ENCODE measurements at places on chromosomes 4 and X.

DNA sequence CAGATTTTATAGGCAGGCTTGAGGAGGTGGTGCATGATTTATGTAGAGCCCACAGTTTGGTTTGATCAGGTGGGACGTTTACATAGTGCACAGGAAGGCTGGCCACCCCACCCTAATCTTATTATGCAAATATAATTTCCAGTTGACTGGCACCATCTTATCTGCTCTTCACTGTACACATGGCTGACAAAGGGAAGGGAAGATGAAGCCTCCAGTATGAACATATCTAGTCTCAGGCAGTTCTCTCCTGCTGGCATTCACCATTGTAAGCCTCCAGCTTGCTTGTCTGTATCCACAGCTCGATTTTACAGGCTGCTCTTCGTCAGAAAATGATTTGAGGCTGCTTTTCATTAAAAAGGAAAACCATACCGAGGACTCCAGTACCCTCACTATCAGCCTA lies 278.3 kb downstream of the TECRL start:
- DNase-seq = no peak

DNA sequence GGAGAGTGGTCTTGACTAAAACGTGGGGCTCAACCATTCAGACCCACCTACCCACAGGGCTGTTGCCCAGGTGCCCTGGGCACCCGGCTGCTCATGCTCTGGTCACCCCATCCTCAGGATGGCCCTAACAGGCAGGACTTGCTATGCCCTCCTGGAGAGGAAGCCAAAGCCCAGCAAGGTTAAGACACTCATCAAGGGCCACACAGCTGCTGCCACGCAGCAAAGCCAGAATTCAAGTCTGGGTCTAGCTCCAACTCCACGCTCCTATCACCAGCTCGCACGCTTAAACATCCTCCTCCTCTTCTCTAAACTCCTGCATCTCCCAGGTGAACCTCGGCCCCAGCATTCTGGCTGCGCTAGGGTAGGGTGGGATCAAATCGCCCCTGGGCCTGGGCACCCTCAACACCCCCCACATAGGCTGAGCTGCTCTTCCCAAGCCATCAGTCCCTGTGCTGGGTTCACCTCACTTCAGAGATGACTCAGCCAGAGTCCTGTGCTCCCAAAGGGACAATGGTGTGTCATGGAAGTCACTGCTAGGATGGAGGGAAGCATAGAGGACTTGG lies 54.1 kb downstream of the PPP2R2C start:
- no peak for DNase-seq

DNA sequence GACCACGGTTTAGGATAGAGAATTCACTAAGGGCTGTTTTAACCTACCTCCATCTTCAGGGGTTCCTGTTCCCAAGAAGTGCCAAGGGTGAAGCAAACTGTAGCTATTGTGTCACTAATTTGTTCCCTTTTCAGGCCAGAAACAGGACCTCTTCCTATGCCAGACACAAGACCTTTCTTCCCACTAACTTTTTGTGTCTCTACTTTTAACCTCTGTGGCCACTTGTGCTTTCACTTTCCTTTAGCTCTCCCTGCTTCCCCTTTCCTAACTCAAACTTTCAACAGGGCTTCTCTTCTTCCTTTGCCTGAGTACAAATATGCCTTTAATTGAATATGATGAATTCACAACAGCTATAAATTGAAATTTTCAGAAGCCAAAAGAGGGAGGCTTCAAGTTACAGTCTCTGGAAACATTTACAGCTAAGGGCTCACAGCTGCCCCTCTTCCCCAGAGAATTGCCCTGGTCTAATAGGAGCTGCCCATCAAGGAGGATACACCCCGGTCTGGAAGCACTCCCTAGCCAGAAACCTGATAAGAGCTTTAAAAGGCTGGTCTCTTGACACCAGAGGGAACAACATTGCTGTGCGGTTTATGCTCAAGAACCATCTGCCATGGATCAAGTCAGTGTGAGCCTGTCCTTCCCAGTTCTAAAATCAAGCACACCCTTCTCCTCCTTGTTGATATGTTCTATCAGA lies 61.7 kb upstream of the PLS3 start:
- no peak for DNase-seq

- no peak for DNase-seq
These were observed 51.9 kb downstream of the PHKA2 start for GRCh38 chrX:18931972-18932371.

GRCh38 chr4:172096786-172097185 lies 283.6 kb downstream of the GALNTL6 start:
- no peak for DNase-seq

GRCh38 chr4:108954880-108955279 lies 192.0 kb upstream of the ETNPPL start:
- DNase-seq = no peak

DNA sequence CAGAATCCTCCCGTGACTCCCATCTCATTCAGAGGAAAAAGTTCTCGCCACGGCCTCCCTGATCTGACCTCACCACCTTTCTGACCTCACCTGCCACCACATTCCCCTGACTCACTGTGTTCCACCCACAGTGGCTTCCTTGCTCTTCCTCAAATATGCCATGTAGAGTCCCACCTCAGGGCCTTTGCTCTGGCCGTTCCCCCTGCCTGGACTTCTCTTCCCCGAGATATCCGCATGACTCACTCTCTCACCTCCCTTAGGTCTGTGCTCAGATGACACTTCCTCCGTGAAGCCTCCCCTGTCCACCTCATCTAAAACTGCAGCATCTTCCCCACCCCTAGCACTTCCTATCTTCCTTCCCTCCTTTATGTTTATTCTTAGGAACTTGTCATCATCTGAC lies 7.2 kb upstream of the TSPYL2 start:
- DNase-seq = no peak

GRCh38 chr4:88457307-88458103 lies 586 bp downstream of the HERC5 start:
- no peak for DNase-seq

DNA sequence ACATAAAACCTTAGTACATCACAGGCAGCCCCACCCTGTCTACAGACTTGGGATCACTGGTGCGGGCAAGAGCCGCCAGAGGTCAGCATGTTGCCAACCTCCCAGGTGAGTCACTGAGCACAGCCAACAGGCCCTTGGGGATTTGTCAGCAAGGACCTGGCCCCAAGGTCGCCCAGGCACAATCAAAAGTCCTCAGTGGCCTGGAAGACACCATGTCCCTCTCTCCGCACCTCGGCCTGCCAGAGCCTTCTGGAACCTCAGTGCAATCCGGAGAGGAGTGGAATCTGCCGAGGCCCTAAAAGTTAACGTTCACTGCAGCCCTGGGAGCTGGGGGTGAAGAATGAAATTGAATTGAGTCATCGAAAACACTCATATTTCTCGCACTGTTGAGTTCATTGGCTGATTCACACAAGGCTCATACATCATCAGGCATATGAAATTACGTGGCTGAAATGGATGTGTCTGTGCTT lies 74.3 kb downstream of the WFS1 start:
- no peak for DNase-seq

DNA sequence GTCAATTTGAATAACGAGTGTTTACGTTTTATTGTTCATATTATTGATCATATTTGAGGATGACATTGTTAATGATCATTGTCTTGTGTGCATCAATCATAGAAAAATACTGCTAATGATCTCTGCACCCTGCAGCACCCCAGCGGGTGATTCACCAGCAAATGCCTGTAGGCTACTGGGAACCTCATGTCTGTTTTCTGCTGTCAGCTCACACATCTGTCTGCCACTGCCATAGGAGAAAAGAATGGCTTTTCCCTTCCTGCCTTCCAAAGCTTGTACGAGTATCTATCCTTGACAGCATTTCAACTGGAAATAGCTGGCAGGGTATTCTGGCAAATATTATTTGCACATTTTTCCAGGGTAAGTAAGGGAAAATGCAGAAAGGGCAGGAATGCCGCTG lies 272.1 kb upstream of the TRAM1L1 start:
- no peak for DNase-seq

DNA sequence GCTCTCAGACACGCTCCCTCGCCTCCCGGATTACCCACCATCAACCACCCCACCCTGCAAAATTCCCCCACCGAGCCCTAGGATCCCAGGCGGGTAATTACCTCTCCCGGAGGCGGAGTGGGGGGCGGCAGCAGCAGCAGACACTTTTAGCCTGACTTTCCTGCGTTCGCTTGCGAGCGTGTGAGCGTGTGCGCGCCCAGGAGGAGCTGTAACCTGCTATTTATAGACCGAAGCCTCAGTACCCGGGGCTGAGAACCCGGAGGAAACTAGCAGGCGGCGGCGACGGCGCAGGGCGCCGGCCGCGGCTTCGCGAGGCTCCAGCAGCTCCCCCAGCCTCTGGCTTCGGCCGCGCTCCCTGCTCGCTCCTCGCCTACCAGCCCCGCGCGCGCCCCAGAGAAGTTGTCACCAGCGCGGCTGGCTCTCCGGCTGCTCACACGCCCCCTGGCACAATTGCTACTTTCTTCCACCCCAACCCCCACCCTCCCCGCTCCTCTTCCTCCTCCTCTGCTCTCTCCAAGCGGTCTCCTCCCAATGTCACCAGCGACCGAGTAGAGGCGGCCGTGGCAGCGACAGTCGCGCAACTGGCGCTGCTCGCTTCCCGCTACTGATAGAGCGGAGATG lies at the start of gene INPP4B:
INPP4B (minus strand) TSS at position 194 of the 621 bp plus-strand sequence.
- DNase-seq = peak; percentile 21

- DNase-seq = peak; percentile 37
These were observed 108.0 kb downstream of the TMEM131L start for GRCh38 chr4:153573881-153574802.

DNA sequence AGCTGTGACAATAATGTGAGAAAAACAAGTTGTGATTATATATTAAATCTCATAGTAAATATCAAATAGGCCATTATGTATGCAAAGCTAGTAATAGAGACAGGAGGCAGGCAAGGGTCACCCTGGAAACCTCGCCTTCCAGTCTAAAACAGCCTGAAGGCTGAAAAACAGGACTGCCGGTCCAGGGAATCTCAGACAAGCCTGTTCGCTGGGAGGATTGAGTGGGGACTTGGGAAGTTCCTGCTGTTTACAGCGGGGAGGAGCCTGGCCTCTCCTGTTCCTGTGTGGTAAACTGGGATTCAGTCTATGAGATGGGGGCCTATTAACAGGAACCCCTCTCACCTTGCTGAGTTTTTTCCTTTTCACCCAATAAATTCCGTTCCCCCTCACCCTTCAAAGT lies 2317.3 kb downstream of the PCDH7 start:
- no peak for DNase-seq

DNA sequence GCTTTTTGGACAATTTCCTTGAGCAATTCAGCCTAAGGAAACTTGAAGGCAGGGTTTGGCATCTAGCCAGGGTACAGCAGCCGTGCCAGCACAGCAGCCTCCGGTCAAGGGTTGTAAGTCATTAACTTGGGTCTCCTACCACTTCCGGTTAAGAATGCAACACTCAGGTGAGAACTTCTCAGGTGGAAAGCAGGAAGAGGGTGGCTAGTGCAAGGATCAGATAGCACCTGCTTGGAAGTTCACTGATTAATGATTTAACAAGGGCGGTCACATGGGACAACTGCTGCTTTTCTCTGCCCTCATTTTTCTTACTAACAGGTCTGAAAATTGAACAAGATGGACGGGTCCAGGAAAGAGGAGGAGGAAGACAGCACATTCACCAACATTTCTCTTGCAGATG lies 30.1 kb upstream of the SCOC start:
- DNase-seq = no peak

GRCh38 chr4:2691952-2692435 lies 64.1 kb downstream of the TNIP2 start:
- no peak for DNase-seq

GRCh38 chr4:126794363-126794762 lies 838.4 kb upstream of the INTU start:
- no peak for DNase-seq

- DNase-seq = no peak
These were observed 131.8 kb upstream of the VCX start for GRCh38 chrX:7711167-7711566.

DNA sequence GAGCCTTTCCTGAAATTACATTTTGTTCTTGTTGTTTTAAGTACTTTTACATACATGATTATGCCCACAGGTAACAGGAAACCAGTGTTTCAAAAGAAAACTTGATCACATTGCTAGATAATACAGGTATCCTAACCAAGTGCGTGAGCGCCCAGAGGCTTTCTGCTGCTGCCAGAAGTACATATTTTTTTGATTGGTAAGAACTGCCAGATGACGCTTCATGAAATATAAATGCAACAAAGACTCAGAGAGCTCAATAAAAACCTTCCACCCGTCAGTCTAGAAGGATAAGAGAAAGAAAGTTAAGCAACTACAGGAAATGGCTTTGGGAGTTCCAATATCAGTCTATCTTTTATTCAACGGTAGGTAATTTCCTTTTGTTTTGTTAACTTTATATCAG lies at the start of gene EPGN:
EPGN (plus strand) TSS at position 256 of the 400 bp plus-strand sequence; CDS start at position 320, 64 bp downstream.
- no peak for DNase-seq

DNA sequence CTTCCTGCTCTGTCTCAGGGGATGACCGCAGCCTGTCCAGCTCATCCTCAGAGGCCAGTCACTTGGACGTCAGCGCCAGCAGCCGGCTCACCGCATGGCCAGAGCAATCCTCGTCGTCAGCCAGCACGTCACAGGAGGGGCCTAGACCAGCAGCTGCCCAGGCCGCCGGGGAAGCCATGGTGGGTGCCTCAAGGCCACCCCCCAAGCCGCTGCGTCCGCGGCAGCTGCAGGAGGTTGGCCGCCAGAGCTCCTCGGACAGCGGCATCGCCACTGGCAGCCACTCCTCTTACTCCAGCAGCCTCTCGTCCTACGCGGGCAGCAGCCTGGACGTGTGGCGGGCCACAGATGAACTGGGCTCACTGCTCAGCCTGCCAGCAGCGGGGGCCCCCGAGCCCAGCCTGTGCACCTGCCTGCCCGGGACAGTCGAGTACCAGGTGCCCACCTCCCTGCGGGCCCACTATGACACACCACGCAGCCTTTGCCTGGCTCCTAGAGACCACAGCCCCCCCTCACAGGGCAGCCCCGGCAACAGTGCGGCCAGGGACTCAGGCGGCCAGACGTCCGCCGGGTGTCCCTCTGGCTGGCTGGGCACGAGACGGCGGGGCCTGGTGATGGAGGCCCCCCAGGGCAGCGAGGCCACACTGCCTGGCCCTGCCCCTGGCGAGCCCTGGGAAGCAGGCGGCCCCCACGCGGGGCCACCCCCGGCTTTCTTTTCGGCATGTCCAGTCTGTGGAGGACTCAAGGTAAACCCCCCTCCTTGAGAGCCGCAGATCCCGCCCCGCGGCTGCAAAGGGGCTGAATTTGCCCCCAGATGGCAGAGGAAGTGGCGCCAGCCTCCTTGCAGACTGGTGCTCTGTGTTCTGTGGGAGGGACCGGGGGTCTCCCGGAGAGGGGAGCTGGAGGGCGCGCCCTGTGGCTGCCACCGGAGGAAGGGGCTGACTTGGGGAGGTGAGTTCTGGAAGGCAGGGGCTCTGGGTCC lies 29.9 kb downstream of the DOK7 start:
- no peak for DNase-seq

DNA sequence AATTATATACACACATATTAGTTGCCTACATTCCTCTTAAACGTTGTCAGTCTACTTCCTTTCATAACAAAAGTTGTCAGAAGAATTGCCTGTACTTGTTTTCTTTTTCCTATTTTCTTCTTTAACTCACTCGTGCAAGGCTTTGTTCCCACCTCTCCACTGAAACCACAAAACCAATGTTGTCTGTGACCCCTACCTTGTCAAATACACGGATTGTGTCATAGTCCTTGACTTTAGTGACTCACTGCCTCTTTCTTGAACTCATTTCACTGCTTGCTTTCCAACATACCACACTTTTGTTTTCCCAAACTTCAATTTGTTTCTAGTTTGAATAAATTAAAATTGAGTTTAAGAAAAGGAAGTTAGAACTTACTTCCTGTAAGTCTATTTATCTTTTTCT lies 283.9 kb upstream of the AGA start:
- no peak for DNase-seq

GRCh38 chr4:168815379-168816345 lies 194.4 kb downstream of the CBR4 start:
- no peak for DNase-seq

GRCh38 chrX:16444353-16444752 lies 205.6 kb upstream of the S100G start:
- no peak for DNase-seq
